ENCODE measurements at places on chromosomes 4 and X. TPM values are rescaled to one million over a fixed set of nuclear protein-coding genes. Genes with fewer than 3 reads are reported as not detected.
A peak's percentile ranks its signal among the peaks of the same experiment; 100 is the strongest.

CTAG1B gene
- not detected for total RNA-seq

ARHGEF38 gene
- total RNA-seq, result not detected

CAMK2D gene
- 73.6 TPM for total RNA-seq

LRIT3 gene
- total RNA-seq, result not detected

CSAG3 gene
- not detected for total RNA-seq

RHOXF1 gene
- not detected for total RNA-seq

DCLK2 gene
- 2.9 TPM for total RNA-seq

REELD1 gene
- not detected for total RNA-seq

DNA sequence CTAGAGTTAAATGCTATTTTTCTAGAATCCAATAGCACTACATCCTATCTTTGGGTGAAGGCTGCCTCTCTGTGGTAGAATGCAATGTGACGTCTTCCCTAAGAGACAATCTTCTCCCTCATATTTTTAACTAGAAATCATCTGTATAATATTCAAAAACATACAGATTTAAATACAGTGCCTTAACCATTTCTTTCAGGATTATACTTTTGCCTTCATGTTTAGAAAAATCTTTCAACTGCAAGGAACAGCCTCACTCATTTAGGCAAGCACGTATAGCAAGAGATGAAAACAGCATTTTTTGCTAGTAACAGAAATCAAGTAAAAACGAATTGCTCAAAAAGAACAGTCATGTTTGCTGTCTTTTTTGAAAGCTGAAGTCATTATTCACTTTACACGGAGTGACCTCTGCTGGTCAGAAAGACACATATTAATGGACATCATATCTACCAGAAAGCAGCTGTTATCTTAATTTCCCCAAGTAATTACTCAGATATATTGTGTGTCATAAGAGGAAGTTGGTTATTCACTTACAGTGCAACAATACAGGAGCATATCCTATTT is 422.3 kb downstream of the STPG2 start:
- peak; percentile 77 for DNase-seq

GRCh38 chrX:102652031-102652688 is 877 bp downstream of the GPRASP1 start:
- DNase-seq, result peak; percentile 31

GRCh38 chr4:8410066-8410625 is 30.4 kb downstream of the ACOX3 start:
- no peak for DNase-seq

DNA sequence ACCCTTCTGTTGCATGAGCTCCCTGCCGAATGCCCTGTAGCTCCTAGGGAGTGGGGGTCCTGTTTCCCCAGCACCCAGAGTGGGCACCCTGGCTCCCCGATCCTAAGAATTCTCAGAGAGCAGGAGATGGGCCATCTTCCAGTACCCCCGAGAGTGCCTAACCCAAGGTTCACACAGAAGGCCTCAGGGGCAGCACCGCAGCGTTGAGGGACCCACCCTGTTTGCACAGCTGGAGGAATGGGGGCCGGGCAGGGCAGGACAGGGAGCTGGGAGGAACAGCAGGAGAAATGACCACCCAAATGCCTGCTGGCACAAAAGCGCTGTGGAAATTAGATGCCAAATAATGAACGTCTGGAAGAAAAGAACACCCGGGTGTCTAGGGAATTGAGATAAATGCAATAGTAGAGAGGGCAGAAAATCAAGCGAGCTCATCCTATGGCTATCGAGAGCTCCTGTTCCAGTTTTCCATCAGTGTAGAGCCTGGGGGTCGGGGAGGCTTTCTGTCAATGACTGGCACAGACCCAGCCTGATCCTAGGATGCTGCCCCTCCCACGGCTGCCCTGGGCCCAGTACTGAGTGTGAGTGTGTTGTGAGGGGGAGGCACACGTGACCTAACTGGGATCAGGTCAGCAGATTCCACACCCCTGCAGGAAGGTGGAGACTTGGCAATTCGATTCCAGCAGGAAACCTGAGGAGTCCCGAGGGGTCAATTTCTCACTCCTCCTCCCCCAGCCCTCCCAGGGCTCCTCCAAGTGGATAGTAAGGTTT is 25.7 kb downstream of the SEPTIN6 start:
- DNase-seq, result no peak

DNA sequence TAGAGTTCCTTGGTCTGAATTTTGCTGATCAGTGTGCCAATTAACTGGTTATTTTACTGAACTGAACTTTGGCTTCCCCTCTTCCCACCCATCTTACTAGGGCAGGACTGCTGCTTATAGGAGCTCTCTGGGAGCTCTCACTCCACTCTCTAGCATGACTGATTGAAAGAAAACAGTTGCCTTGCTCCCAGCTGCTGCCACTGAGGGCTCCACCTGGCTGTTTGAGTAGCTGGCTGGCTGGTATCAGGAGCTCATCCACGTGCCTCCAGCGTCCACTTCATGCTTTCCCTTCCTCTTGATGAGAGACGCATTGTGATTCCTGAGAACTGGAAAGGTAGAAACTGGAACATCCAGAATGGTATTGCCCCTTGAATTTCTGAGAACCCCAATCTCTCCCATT is 73.0 kb upstream of the KLHL13 start:
- DNase-seq, result no peak

GRCh38 chr4:147955827-147956558 is 224.1 kb downstream of the ARHGAP10 start:
- DNase-seq, result no peak

- no peak for DNase-seq
Observed at GRCh38 chr4:78940752-78941151, 1.5 kb upstream of the PAQR3 start.

DNA sequence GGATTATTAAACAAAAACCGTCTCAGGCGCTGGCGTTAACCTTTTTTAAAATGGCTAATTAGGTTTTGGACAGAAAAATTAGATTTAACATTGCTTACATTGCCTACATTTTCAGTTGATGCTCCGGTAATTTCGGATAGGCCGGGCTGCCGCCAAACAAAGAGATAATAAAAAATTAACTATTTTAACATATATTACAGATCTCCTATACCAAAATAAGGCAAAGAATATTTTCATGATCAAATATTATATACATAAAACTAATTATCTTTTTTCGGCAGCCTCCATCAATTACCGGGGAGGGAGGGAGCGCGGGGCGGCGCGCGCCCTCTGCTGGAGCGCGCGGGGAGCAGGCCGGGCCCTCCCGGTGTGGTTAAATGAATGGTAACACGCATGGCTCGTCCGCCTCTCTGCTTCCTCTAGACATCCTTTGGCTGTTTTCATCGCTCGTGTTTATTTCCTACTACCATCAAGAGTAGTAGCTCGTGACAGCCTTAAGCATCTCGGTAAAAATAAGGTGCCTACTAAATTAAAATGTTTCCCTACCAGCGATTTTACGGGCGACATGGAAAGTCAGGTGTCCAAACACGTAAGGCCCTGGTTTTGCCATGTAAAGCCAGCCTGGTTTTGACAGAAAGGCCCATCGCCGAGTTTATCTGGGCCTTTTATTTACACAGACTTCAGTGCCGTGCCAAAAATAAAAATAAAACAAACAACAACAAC is 52.4 kb upstream of the TMEM33 start:
- peak; percentile 15 for DNase-seq

DNA sequence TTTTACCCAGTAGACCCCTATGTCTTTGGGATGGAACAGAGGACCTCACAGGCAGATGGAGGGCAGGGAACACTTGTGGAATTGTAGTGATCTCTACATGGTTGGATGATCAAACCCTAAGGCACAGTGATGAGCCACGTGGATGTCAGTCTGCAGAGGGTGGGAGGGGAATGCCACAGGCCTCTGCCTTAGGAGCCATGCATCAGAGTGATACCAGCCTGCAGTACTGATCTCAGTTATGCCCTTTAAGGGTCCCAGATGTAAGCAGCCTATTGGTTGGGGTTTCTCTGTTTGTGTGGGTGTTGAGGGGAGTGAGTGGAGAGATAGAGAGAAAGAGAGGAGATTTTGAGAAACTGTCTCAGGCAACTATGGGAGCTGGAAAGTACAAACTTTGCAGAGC is 39.9 kb upstream of the XAGE1B start:
- no peak for DNase-seq

DNA sequence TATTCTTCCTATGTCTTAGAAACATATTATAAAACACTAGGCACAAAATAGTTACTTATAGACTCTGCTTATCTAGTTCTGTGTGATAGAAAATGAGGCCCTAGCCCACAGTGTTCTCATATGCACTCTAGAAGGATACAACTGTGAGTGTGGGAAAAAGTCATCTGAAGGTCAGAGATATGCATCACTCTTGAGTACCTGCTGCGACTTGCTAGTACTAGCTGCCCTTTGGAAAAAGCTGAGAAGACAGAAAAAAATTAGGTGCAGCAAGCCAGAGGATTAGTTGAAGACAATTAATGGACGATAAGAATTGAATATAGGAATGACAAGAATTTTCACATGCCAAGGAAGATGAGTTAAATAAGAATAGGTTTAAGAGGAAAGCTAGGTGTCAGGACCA is 61.3 kb downstream of the MTHFD2L start:
- no peak for DNase-seq

GRCh38 chr4:13302876-13303275 is 181.3 kb downstream of the RAB28 start:
- DNase-seq, result no peak

- no peak for DNase-seq
Observed at GRCh38 chr4:16573206-16573605, 325.2 kb downstream of the LDB2 start.

DNA sequence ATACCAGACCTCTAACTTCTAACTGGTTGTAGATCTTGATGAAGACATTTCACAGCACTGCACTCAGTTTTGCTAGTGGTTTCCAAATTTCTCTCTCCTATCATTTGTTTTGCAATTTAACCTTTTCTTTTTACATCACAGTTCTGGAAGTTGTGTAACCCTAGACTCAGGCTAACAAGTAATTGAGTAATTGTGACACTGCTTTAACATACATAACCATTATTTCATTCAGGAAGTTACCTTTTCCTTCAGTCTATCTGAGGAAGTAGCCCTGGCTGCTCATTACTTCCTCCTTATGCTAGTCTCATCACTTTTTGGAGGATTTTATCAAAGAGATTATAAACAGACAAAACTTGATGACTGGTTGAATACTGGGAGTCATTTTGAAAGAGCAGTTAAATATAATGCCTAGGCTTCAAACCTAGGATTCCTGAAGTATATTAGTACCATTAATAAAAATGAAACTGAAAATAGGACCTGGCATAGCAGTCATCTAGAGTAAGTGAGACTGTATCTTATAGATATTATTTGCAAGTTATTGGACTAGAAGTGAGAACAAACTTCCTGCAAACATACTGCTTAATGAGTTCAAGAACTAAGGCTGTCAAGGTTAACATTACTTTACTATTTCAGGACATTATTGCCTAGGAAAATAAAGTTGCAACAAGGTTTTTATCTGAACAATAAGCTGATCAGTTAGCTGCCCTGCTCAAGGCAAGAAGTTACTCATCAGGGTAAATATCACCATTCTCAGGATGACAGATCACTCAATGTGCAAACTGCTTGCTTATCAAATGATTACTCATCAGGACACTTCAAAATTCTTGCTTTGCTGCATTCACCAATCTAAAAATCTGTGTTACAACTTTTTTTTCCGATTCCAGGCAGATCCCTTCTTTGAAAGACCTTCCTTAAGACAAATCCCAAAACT is 25.6 kb upstream of the TEX13C start:
- DNase-seq, result no peak

DNA sequence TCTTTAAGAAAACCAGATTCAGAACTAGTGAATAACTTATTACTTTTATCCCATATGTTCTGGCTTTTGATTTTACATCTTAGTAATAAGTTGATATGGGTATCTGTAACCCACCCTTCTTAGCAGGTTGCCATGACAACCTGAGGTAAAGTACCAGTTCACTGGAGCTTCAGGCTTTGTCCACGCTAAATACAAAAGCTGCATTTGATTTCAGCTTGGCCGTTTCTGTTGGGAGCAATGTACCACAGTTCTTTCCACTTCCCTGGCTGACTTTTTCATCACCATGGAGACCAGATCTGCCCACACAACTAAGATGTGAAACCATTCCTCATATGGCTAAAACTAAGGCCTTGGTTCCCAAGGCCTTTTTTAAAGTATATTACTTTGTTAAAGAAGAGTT is 26.1 kb downstream of the KLHL34 start:
- DNase-seq, result no peak

GRCh38 chr4:151743128-151743854 is 17.5 kb downstream of the GATB start:
- no peak for DNase-seq

- DNase-seq, result no peak
Observed at GRCh38 chr4:21577056-21577455, 371.5 kb downstream of the KCNIP4 start.

DNA sequence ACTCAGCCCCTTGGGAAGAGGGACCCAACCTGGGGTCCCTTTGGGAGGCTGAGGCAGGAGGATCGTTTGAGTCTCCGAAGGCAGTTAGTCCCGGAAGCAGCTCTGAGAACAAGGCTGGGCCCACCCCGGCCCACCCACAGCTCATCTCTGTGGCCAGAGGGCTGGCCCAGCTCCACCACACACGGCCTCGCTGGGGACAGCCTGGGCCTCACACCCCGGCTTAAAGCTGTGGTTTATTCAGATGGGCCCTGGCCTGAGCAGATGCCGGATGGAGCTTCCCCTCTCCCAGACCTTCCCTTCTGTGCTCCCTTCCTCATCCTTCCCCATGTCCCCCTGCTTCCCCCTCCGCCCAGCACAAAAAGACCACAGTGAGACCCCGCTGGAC is 54.4 kb downstream of the FAM53A start:
- DNase-seq, result no peak

- DNase-seq, result no peak
Observed at GRCh38 chrX:24672701-24673190, 21.0 kb upstream of the POLA1 start.

- DNase-seq, result peak; percentile 42
Observed at GRCh38 chr4:94758141-94758699, 465 bp downstream of the BMPR1B start.

- no peak for DNase-seq
Observed at GRCh38 chr4:996030-996996, 3.1 kb upstream of the SLC26A1 start.

GRCh38 chr4:180674619-180675358 is 1568.4 kb upstream of the TENM3 start:
- no peak for DNase-seq

DNA sequence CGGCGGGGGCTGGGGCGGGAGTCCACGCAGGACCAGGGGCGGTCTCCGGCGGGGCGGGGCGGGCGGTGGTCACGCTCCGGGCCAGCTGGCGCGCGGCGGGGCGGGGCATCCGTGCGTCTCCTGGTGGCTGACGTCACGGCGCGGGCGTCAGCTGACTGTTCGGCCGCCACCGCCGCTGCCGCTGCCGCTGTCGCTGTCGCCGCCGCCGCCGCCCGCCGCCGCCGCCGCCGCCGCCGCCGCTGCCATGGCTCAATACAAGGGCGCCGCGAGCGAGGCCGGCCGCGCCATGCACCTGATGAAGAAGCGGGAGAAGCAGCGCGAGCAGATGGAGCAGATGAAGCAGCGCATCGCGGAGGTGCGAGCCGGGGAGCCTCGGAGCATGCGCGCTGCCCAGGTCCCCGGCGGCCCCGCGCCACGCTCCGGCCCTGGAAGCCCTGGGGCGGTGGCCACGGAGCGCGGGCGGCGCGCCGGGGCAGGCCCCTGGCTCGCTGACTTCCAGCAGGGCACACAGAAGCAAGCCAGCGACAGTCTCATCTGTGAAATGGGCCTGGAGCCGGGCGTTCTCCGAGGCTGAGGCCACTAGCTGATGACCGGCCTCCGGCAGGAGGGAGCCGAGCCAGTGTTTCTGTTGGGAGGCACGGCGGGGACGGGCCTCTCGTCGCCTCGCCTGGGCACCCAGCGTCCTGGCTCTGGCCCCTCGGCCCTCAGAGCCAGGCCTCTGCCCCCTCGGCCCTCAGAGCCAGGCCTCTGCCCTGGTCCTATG is at the start of gene FAM50A:
TSS of gene FAM50A (plus strand) at position 150 of the 763 bp plus-strand sequence. CDS start at position 245, 95 bp downstream.
- DNase-seq, result peak; percentile 50

GRCh38 chr4:12679217-12679616 is 804.9 kb downstream of the RAB28 start:
- no peak for DNase-seq

Measured in LHCN-M2 (cell line).